ENCODE measurements at places on chromosomes 16 and 17.

DNA sequence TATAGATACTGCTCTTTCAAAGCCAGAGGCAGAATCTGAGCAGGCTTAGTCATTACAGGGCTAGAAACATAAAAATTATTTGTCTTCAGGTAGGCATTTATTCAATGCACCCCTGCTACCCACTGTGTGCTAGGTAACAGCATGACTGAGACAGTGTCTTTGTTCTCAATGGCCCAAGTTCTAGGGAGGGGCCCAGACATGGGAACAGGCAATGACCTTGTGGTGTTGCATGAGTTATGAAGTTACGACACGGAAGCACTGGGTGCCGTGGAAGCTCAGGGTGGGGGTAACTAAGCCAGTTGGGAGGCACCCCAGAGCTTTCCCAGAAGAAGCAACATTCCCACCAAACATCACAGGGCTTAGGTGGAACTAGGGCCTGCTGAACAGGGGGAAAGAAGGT lies 87.0 kb downstream of the CPPED1 start:
- DNase-seq, result no peak

GRCh38 chr16:35409503-35409902 lies 1950.1 kb downstream of the TP53TG3F start:
- DNase-seq, result no peak

DNA sequence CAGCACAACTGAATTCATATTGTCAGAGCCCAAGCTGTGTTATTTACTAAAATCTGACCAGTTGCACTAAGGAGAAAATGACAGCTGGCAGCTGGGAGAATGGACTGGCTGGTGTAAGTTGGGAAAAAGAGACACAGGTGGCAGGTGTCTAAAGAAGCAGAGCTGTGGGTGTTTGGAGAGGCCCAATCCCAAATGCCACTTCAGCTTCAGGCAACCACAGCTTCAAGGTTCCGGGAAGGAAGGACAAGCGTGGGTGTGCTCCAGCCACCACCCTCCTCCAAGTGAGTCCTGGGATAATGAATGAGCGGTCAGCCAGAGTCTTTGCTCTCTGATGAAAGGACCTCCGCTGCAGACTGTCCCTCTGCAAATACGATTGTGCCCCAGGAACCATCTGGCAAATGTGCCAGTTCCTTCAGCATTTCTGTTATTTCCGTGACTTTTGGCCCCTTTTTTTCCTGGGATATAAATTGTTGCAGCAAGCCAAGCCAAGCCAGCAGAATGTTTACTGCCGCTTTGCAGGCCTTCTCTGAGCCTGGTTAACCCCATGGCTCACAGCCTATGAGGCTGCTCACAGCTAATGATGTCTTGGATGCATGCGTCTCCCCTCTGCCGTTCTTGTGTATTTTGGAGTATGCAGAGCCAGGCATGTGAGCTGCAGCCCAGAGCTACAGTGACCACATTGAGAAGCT lies 9.5 kb upstream of the RHBDL3 start:
- DNase-seq, result no peak

GRCh38 chr17:17321356-17322025 lies 18.3 kb downstream of the NT5M start:
- no peak for DNase-seq

- no peak for DNase-seq
These were observed 24.0 kb downstream of the LIMD2 start for GRCh38 chr17:63675607-63676546.
